CD14-positive monocyte (primary cell): ENCODE measurements at places on chromosomes 5 and 9. TPM values are rescaled to one million over a fixed set of nuclear protein-coding genes. Genes with fewer than 3 reads are reported as not detected.

DNA sequence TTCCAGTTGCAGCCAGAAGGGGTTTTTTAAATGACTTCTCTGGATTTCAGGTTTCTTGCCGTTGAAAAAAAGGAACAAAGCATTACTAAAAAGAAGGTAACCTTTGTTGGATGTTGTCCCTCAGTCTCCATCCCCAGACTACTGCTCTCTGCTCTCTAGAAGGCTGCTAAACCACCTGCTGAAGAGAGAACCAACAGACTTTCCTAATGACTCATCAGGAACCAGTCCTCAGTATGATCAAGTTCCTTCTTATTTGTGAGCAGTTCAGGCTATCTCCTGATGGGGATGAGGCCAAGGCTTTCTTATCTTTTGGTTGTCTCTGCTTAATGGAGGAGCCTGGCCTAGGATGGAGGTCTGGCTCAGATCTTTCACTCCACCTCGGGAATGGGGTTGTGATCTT, 4.1 kb downstream of the KIF4B start:
- no peak overlapping the region for H3K4me3 ChIP-seq
- no peaks in the 10 kb centered on the region for H3K27me3 ChIP-seq
- H3K27ac ChIP-seq, result no peak overlapping the region

- no peak overlapping the region for H3K4me3 ChIP-seq
- no peak overlapping the region for H3K27ac ChIP-seq
- no peak for DNase-seq
- H3K27me3 ChIP-seq, result no peaks in the 10 kb centered on the region
Measured at GRCh38 chr9:78150312-78150982, 85.4 kb upstream of the CEP78 start.

DNA sequence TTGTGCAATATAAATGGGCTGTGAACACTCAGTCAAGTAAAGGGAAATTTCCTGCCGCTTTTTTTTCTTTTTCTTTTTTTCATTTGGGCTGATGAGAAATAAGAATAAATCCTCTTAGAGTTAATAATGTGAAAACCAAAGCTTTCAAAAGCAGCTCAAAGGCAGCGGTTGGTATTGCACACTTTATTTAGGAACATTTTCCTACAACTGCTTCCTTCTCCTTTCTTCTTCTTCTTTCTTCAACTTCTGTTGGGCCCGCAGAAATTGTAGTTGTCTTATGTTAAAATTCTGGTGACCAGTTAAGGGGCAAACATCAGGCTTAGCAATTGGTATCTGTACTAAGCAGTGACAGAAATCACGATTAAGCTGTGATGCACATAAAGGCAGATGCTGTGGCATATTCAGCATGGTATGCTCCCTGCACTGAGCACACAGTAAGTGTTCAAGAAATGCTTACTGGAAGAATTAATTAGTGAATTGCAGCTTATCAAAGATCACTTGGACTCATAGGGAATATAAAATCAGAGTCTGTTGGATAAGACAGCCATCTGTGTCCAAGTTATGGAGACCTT, 85.4 kb downstream of the ANKRD55 start:
- no peaks in the 10 kb centered on the region for H3K27me3 ChIP-seq
- peak overlapping the region; percentile 49 for H3K4me3 ChIP-seq

- no peaks in the 10 kb centered on the region for H3K4me1 ChIP-seq
- H3K27me3 ChIP-seq, result no peaks in the 10 kb centered on the region
- no peak overlapping the region for H3K4me3 ChIP-seq
- peaks cover 6% of the 10 kb centered on the region for H3K36me3 ChIP-seq
Measured at GRCh38 chr9:108864446-108864845, 2.4 kb downstream of the ACTL7A start.

- no peak for DNase-seq
- no peak overlapping the region for H3K27ac ChIP-seq
- no peaks in the 10 kb centered on the region for H3K27me3 ChIP-seq
Measured at GRCh38 chr9:3036333-3036700, 192.4 kb upstream of the PUM3 start.

DNA sequence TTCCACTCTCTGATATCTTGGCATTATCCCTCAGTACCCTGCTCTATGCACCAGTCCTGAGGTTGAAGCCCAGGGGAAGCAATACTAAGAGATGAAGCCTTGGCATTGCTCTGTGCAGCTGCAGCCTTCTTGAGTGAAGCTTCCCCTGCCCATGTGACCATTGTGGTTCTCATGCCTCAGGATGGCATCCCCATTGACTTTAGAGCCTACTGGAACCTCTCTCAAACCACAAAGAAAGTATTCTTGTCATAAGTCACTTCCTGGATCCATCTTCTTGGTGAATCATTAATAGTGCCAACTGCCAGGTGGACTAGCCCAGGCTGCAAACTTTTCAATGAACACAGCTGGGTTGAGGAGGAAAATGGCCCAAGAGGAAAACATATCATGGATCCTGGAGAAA, 283.9 kb upstream of the RFX3 start:
- no peak for DNase-seq
- H3K36me3 ChIP-seq, result no peaks in the 10 kb centered on the region
- H3K4me1 ChIP-seq, result no peaks in the 10 kb centered on the region

DNA sequence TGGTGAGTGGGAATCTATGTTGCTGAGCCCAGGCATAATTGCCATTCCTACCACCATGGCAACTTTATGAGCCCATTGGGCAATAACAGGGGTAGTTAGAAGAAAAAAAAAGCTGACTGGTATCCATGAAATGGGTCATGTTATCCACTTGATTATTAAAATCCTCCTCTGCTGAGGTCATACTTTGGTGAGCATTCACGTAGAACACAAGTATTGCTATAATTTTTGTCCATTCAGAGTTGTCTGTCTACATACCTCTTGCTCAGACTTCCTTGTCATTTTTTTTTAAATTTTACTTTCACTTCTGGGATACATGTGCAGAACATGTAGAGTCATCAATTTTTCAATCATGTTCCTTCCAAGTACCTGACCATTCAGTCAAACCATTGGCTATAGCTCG, 780.8 kb upstream of the ARRDC3 start:
- H3K36me3 ChIP-seq, result no peaks in the 10 kb centered on the region
- DNase-seq, result no peak
- H3K27me3 ChIP-seq, result no peaks in the 10 kb centered on the region
- H3K4me3 ChIP-seq, result no peak overlapping the region
- no peak overlapping the region for H3K27ac ChIP-seq

DNA sequence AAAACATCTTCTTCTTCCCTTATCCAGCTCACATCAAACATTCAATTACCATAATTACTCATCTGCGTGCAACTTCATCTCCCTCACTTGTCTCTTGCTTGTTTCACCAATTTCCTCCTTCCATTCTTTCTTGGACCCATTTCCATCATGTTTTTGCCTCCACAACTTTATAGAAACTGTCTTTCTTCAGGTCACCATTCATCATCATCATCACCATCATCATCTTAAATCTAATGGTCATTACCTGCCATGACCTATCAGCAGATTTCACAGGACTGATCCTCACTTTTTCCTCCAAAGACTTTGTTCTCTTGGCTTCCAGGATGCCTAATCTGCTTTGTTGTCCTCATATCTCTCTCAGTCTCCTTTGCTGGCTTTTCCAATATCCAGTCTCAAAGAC, 495.6 kb downstream of the DNAH5 start:
- no peak for DNase-seq
- H3K4me1 ChIP-seq, result no peaks in the 10 kb centered on the region
- H3K36me3 ChIP-seq, result no peaks in the 10 kb centered on the region
- H3K4me3 ChIP-seq, result no peak overlapping the region
- H3K27ac ChIP-seq, result no peak overlapping the region

DNA sequence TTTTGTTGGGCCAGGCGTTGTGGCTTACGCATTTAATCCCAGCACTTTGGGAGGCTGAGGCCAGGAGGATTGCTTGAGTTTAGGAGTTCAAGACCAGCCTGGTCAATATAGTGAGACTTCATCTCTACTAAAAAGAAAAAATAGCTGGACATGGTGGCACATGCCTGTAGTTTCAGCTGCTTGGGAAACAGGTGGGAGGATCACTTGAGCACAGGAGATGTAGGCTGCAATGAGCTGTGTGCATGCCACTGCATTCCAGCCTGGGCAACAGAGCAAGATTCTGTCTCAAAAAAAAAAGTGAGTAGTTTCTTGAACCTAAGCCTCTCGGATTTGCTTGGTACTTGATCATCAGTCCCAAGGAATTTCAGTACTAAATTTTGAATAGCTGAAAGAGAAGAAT, 26.9 kb downstream of the G3BP1 start:
- no peaks in the 10 kb centered on the region for H3K4me1 ChIP-seq
- no peak for DNase-seq
- H3K36me3 ChIP-seq, result peaks cover 93% of the 10 kb centered on the region
- H3K27ac ChIP-seq, result no peak overlapping the region
- H3K27me3 ChIP-seq, result no peaks in the 10 kb centered on the region

- H3K27ac ChIP-seq, result peak overlapping the region; percentile 61
- peaks cover 60% of the 10 kb centered on the region for H3K4me1 ChIP-seq
- H3K36me3 ChIP-seq, result no peaks in the 10 kb centered on the region
- H3K4me3 ChIP-seq, result peak overlapping the region; percentile 43
- H3K27me3 ChIP-seq, result no peaks in the 10 kb centered on the region
- peak; percentile 69 for DNase-seq
Measured at GRCh38 chr9:134065612-134066419, 2.0 kb downstream of the BRD3 start.

GRCh38 chr5:133962131-133962530, 6.3 kb downstream of the C5orf15 start:
- H3K27me3 ChIP-seq, result no peaks in the 10 kb centered on the region
- no peak overlapping the region for H3K27ac ChIP-seq
- no peak for DNase-seq
- H3K4me1 ChIP-seq, result no peaks in the 10 kb centered on the region
- H3K4me3 ChIP-seq, result no peak overlapping the region

DNA sequence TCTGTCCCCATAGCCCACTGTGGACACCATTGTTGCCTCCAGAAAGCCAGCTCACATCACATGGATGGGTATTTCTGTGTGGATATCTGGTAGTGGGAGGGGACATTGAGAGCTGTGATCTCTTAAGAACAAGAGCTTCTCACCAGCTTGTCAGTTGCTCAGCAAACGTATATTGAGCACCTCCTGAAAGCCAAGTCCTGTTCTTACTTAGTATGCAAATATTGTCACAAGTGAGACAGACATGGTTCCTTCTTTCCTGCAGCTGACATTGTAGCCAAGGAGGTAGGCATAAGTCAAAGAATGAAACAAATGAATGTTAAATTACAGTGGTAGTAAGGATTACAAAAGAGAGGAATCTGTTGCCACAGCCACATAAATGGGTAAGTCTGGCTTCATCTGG, 3.8 kb downstream of the TCOF1 start:
- no peak overlapping the region for H3K27ac ChIP-seq
- peaks cover 18% of the 10 kb centered on the region for H3K4me1 ChIP-seq
- DNase-seq, result no peak
- no peaks in the 10 kb centered on the region for H3K27me3 ChIP-seq
- no peak overlapping the region for H3K4me3 ChIP-seq

DNA sequence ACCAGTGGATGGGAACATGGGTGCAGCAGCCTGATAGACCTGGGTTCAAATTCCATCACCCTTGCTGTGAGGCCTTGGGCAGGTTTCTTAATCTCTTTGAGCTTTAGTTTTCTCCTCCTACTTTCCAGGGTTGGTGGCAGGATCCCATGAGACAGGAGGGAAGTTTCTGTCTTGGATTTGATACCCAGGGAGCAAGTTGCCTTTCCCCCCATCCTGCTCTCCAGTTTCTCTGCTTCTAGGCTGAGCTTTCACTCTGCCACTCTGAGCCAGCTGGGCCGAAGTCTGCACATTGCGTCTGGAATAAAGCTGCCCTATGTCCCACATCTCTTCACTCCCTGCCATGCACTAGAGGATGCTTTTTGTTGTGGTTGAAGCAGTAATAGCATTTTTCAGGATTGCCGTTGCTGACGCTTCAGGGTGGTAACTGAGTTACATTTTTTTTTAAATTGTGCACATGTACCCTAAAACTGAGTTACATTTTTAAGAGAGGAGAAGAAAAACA, 40.5 kb upstream of the ANGPTL2 start:
- H3K4me3 ChIP-seq, result no peak overlapping the region
- H3K4me1 ChIP-seq, result no peaks in the 10 kb centered on the region
- no peaks in the 10 kb centered on the region for H3K27me3 ChIP-seq

- no peak overlapping the region for H3K4me3 ChIP-seq
- no peaks in the 10 kb centered on the region for H3K27me3 ChIP-seq
- H3K36me3 ChIP-seq, result no peaks in the 10 kb centered on the region
- no peak overlapping the region for H3K27ac ChIP-seq
- DNase-seq, result no peak
Measured at GRCh38 chr9:114121227-114122135, 22.4 kb upstream of the KIF12 start.

DNA sequence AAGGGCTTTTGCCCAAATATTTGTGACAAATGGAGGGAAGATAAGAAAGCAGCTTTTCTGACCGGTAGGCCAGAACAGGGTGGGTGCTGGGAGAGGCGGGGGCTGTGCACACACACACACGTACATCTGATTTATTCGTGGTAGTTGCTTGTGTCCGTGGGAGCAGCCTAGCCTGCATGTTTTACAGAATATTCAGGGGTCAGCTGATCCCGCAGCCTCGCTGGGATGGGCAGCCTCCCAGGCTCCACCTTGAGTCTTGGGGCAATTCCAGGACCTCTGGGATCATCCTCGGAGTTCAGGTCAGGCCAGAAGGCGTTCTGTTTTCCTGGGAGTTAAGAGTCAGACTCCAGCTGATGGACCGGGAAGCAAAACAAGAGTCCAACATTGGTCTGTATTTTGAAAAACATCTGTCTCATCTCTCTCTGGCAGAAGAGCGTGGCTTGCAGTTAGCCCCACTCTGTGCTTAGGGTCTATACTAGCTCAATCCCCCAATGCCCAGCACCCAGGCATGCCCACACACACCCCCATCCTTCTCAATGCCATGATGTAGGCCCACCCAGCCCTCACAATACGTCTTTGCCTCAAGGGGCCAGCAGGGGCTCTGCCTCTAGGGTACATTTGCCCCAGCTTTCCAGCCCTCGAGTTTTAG, 210.6 kb downstream of the GOLPH3 start:
- no peaks in the 10 kb centered on the region for H3K4me1 ChIP-seq
- no peaks in the 10 kb centered on the region for H3K27me3 ChIP-seq
- H3K4me3 ChIP-seq, result no peak overlapping the region
- no peak overlapping the region for H3K27ac ChIP-seq
- no peaks in the 10 kb centered on the region for H3K36me3 ChIP-seq

The SPINK7 gene
- polyA plus RNA-seq, result not detected in 2 replicates

The MARVELD2 gene
- not detected in 2 replicates for polyA plus RNA-seq

The ADRA1B gene
- not detected in 2 replicates for polyA plus RNA-seq

The PCDHGB2 gene
- polyA plus RNA-seq, result 0.01 TPM in 1 of 2 replicates, not detected in the other

The MRPL36 gene
- polyA plus RNA-seq, result 65.9 TPM

The DDX4 gene
- polyA plus RNA-seq, result not detected

The SPEF2 gene
- polyA plus RNA-seq, result 0.48 TPM

The IL11RA gene
- 4.1 TPM for polyA plus RNA-seq
